Caudate nucleus (tissue), 63 donors: ENCODE measurements at places on chromosomes 4 and X.
A peak's percentile ranks its signal among the peaks of the same experiment; 100 is the strongest.

DNA sequence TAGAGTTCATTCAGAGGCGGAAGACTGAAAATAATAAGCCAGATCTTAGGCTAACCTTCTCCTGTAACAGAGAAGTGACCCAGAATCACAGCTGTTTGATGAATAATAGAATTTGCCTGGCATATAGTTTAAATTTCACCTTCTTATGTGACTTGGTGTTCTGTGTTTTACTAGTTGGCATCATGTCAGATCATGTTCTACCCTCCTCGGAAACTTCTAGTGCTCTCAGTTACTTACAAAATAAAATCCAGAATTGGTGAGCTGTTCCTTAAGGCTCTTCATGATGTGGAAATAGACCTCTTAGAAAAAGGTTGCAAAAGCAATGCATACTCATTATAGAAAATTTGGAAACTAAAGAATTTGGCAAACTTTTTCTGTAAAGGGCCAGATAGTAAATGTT is 31.1 kb downstream of the TMEM164 start:
- no peak for DNase-seq

- DNase-seq, result no peak
Observed at GRCh38 chr4:139606579-139607501, 50.8 kb upstream of the SETD7 start.

DNA sequence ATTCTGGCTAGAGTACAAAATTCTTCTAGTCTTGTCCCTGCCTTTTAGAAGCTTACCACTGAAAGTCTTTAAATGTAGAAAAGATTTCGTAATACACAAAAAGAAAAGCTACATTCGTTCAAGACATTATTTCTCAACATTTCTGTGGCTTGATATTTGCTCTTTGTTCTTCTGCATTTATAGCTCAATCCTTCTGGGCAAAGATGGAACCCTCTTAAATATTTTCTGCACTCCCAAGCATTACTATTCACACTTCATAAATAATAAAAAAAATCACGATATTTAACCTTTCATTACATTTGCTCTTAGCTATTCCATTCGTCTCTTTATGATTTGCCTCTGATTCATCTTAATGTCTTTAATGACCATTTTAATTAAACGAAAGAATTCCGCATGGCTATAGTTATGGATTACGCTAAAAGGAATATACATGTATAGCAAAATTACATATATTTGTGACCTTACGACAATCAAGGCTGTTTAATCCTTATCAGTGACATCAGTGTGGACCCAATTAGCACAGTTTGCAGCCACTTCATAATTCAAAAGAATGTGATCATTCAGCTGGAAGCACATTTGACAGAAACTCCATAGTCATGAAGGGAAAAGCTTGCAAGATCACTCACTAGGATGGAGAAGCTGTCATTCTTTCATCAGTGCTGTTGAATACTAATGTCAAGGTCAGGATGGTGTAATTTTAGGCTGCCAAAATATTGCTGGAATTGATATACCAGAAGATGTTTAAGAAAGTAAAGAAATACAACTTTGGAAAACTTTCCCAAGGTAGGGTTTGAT is 1075.0 kb upstream of the TENM3 start:
- DNase-seq, result no peak

DNA sequence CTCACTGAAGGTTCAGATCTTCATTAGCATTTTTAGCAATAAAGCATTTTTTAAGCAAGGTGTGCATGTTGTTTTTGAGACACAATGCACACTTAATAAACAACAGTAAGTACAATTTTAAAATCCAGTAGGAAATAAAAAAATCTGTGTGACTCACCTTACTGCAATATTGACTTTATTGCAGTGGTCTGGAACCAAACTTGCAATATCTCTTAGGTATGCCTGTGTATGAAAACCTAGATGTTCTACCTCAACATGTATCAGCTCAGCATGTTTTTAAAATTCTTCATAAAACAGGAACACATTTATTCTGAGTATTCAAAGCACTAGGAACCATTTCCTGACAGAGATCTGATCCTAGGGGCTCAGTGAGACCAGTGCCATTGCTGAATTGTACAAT is 26.7 kb downstream of the NR0B1 start:
- DNase-seq, result no peak

DNA sequence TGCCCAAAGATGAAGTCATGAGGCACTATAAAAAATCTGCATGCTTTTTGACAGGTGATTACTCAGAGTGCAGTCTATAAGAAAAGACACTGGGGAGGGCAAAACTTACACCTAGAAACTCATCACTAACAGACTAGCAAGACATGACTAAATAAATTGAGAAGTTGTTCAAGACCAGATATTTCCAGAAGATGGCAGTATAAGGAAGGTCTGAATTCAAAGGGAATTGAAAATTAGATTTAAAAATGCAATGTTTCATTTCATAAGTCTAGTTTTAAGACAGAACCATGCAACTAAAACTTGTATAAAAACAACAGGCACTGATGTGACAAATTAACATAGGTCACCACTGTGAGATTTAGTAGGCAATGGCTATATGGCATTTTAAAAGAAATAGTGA is 232.5 kb upstream of the POF1B start:
- DNase-seq, result no peak

- no peak for DNase-seq
Observed at GRCh38 chr4:3202836-3203820, 45.8 kb upstream of the MSANTD1 start.

DNA sequence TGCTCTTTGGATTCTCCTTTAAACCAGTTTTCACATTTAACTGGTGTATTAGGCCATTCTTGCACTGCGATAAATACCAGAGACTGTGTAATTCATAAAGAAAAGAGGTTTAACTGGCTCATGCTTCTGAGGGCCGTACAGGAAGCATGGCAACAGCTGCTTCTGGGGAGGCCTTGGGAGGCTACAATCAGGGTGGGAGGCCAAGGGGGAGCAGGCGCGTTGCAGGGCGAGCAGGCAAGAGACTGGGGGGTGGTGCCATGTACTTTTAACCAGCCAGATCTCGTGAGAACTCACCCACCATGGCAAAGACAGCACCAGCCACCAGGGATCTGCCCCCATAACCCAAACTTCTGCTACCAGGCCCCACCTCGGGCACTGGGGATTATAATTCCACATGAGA is 38.1 kb downstream of the RNF212 start:
- DNase-seq, result no peak

DNA sequence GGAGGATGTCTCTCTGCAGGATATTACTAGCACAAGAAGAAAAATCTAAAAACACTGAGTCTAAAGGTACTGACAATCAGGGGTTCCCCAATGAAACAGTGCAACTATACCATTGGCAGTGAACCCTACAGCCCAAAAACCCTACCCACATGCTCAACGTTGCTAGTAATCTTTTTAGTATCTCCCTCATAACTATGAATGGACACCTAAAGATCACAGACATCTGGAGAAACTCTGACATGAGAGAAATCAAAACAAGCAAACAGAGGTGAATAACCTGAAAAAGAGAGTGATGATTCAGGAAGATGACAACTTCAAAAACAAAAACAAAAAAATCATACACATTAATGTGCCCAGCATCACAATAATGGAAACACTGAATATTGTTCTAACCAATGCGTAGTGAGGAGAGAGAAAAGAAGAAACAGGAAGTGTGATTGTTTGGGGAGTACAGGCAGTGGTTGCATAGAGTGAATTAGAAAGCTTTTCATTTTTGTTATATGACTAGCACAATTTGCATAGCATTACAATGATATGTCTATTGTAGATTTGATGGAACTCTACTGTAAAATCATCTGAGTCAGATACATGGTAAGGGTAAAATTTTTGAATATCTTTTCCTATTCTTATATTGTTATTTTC is 78.9 kb upstream of the FMR1 start:
- DNase-seq, result no peak

GRCh38 chrX:23276475-23276874 is 58.2 kb upstream of the PTCHD1 start:
- no peak for DNase-seq

GRCh38 chrX:42920752-42921151 is 142.8 kb upstream of the PPP1R2C start:
- no peak for DNase-seq

GRCh38 chr4:173919861-173920260 is 363.6 kb downstream of the FBXO8 start:
- no peak for DNase-seq

GRCh38 chrX:39957816-39958566 is 139.8 kb downstream of the BCOR start:
- no peak for DNase-seq

DNA sequence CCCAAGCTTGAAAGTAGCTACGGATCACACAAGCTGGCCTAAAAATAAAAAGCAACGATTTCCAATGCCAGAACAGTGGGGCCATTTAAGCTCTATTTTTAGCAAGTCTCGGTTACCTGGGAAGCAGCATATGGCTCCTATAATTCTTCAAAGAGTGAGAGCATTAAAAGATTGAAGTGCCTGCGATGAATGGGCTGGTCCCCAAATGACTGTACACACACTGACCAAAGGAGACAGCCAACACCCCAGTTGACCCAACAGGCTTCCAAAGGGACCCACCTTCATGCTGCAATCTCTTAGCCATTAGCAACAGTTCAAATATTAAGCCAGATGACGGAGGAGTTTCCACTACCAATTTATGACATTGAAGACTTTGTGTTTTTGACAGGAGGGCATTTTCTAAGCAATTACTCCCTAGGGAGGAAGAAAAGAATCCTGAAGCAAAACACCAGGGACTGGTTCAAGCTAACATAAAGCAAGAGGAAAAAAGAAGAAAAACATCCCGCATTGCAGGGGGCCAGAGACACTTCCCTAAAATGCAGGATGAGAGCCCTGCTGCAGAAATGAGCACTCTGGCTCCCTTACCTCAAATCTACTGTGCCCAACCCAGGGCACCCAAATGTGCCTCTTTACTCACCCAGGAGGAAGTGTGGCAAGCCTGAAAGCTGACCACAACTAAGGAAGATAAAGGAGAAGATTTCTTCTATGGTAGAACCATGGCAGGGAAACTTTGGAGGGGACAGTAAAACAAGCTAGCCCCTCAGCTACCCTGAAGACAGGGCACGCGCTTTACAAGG is 21.6 kb downstream of the SH3KBP1 start:
- peak; percentile 0 for DNase-seq

DNA sequence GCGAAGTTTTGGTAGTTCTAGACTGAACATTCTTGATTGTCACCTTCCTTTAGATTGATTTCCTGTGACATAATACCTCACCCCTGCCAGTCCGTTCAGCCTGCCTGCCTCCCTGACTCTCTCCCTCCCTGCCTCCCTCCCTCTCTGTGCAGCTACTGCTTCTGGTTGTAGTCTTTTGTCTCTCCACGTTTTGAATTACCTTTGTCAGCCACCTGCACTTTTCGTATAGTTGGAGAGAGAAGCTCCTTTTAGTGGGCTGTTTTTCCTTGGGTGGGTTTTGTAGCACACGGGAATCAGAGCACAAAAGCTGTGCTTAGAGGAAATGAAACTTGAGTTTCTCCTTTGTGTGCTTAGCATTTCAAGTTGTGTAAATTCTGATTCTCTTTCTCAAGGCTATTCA is 32.6 kb upstream of the MSMO1 start:
- DNase-seq, result no peak

GRCh38 chr4:17780501-17781299 is 721 bp downstream of the FAM184B start:
- DNase-seq, result peak; percentile 13

- DNase-seq, result no peak
Observed at GRCh38 chr4:125801373-125801772, 486.6 kb downstream of the FAT4 start.

- DNase-seq, result no peak
Observed at GRCh38 chrX:68363984-68364383, 69.3 kb downstream of the OPHN1 start.

GRCh38 chrX:109920325-109920724 is 82.6 kb upstream of the TMEM164 start:
- DNase-seq, result no peak

DNA sequence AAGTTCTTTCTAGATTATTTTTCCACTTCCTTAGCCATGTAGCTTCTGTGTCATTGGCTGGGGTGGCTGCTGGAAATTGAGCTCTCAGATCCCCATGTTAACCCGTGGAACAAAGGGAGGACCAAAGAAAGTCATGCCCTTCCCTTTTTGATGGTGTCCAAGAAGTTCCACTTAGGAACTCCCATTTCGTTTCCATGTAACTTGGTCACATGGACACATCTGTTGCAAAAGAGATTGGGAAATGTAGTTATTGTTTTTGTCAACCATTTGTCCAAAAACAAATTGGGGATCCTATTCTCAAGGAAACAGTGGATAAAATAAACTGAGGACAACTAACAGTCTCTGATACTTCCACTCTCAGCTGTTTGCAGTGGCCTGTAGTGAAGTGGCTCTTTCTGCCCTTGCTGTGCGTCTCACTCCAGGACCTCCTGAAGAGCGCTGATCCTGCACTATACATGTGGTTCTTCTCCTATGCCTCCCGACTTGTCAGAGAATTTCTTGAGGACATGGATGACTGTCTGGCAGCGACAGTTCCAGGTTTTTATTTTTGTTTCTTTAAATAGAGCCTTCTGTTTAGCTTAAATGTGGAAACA is 125.3 kb upstream of the LNX1 start:
- DNase-seq, result no peak
